ENCODE measurements at places on chromosomes 1 and 21.

- no peak for DNase-seq
Observed at GRCh38 chr1:24316645-24317044, 2.5 kb upstream of the GRHL3 start.

DNA sequence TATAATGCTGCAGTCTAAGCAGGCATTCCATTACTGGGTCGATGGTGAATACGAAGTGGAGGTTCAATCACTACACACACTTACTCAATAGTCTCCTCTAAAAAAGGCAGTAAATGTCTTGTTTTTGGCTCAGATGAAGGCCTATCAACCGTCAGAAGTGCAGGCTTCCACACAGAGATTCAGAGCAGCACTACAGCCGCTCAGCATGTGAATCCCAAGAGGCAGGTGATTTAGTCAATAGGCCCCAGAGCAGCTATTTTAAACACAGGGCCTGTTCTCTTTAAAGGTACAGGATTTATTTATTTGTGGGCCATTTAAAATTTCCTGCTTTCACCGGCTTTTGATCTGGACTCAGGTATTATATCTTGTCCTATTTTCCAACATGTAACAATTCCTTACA, 293.7 kb downstream of the RGS7 start:
- DNase-seq = no peak

- DNase-seq = no peak
Observed at GRCh38 chr1:163999131-163999530, 559.9 kb upstream of the PBX1 start.

- DNase-seq = no peak
Observed at GRCh38 chr1:154520333-154520732, 18.1 kb upstream of the SHE start.

- DNase-seq = no peak
Observed at GRCh38 chr1:60681095-60681860, 401.1 kb upstream of the NFIA start.

- DNase-seq = no peak
Observed at GRCh38 chr1:21837476-21837875, 25.4 kb downstream of the LDLRAD2 start.

GRCh38 chr1:96234299-96234698, 487.3 kb upstream of the PTBP2 start:
- DNase-seq = no peak

GRCh38 chr1:163182330-163182949, 20.3 kb downstream of the RGS5 start:
- no peak for DNase-seq

DNA sequence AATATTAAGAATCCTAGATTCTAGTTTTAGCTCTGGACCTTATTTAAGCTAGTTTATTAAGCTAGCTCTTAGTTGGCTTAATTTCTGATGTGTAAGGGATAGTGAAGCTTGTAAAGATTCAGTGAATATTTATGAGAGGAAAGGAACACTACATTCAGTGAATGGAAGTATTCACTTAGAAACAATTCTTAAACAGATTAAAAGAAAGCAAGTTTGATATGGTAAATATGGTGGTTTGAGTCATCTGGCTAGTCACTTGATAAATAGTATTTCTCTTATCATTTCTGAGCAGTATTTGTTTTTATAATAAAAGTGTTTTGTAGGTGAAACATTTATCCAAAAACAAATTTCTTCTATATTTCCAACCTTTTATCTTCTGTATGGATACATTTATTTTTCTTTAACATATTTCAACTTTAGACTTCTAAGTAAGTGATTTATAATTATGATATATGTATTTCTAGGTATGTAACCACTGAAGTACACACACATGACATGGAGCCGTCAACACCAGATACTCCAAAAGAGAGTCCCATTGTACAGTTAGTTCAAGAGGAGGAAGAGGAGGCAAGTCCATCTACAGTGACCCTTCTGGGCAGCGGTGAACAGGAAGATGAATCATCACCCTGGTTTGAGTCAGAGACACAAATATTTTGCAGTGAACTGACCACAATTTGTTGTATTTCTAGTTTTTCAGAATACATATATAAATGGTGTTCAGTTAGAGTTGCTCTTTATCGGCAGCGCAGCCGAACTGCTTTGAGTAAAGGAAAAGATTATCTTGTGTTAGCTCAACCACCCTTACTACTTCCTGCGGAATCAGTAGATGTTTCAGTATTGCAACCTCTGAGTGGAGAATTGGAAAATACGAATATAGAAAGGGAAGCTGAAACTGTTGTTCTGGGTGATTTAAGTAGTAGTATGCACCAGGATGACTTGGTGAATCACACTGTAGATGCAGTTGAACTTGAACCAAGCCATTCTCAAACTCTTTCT, 55.6 kb downstream of the SUCO start:
- DNase-seq = no peak

DNA sequence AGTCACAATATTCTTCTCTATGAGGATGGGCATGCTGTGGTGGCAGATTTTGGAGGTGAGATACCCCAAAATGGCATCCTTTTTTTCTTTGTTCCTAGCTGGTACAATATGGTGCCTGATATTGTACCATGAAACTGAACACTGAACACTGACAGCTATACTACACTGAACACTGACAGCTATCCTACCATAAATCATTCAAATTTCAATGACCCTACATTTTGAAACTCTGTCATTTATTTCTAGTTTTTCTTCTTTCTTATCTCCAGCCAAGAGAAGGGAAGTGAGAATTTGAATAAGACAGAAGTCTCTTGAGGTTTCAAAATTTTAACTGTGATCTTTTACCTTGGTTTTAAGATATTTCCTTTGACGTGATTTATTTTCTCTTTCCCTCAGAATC, 76.3 kb downstream of the LRRC53 start:
- DNase-seq = no peak

Data from stimulated activated CD8-positive, alpha-beta memory T cell treated with anti-CD3 and anti-CD28 coated beads, Interleukin-7, amount 100 ng/mL, for 1 hour (primary cell).